IPS DF 6.9 (cell line): ENCODE measurements at places on chromosomes 11 and 22.

DNA sequence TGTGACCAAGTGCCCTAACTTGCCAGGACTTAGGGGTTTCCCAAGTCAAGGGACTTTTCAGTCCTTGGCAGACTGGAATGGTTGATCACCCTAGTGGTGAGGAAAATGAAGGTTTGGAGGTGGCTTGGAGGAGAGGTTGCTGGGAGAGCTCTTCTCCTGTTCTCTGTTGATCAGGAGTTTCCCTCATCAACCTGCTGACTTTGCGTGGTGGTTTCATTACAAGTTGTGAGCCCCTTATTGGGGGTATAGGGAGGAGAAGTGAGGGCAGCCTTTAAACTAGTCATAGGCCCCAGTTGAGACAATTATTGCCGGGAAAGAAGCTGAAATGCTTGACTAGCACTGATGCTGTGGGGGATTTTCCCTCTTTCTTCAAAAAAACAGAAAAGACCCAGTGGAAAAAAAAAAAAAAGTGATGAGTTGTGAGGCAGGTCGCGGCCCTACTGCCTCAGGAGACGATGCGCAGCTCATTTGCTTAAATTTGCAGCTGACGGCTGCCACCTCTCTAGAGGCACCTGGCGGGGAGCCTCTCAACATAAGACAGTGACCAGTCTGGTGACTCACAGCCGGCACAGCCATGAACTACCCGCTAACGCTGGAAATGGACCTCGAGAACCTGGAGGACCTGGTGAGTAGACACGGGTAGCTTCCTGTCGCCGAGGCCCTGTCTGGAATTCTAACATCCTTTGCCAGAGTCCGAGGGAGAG lies at the start of gene CXCR5:
CXCR5 (plus strand) TSS at position 525 of the 704 bp plus-strand sequence; CDS start at position 575, 50 bp downstream.
- DNase-seq, result no peak

- no peak for DNase-seq
These were observed 33.4 kb downstream of the AP2A2 start for GRCh38 chr11:959027-959426.

DNA sequence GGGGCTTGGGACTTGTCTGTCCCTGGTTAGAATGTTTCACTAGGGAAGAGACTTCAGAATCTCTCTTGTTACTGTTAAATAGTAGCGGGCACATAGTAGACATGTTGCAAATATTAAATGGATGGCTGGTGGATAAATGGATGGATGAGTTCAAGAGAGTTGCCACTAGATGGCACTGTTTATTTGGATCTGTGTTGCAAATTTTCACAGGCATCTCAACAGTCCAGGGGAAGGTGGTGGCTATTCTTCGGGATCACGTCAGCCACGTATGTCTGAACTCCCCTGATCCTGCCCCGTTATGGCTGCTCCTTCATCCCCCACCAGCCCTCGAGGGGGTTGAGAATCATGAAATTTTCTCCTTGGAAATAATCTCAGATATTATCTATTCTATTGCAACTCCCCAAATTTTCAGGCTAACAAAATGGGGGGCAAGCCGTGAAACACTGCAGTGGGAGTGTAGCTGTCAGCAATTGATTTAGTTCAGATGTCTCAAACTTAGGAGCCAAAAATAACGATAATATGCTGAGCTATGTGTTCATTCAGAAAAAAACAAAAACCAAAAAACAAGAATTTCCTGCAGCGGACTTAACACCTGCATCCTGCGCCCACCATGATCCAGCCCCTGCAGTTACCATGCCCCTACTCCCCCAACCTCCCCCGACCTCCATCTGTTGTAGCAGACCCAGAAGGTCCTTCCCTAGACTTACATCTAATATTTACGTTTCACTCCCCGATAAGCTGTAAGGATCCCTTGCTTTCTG lies 29.1 kb upstream of the BIRC3 start:
- peak; percentile 73 for DNase-seq

DNA sequence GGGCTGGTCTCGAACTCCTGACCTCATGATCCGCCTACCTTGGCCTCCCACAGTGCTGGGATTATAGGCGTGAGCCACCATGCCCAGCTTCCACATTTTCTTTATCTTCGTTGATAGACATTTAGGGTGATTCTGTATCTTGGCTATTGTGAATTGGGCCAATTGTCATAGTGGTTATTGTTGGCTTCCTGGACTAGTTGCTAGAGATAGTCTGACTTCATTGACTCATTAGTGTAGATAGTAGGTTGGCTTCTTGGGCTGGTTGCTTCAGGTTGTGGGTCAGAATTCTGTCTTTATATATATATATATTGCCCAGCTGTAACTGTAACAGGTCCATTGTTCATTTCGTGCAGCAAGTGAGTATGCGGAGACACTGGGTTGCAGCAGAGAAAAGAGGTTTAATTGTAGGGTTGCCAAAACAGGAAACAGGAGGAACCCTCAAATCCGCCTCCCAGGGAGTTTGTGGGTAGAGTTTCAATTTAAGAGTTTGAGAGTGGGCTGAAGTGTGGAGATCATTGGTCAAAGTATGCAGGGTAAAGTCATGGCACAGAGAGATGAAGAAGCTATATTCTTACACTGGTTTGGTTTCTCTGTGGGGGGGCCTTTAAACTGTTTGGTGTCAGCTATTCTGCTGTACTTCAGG lies 22.0 kb downstream of the ATG13 start:
- no peak for DNase-seq

GRCh38 chr11:47917599-47918369 lies 62.6 kb upstream of the PTPRJ start:
- no peak for DNase-seq

DNA sequence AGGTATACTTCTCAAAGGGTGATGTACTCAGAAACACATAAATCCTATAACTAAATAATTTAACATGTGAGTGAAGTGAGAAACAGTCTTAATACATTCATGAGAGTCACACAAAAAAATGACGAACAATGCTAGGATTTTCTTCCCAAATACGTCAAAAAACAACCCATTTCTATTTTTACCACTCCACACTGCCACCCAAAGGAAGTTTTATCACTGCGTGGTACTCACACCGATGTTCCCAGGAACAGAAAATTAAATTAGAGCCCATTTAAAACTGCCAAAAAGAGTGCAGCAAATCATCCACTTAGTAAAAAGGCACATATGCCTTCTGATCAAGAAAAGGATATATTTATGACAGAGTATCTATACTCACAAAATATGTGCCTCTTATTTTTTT lies 710.9 kb upstream of the FAT3 start:
- DNase-seq, result no peak

DNA sequence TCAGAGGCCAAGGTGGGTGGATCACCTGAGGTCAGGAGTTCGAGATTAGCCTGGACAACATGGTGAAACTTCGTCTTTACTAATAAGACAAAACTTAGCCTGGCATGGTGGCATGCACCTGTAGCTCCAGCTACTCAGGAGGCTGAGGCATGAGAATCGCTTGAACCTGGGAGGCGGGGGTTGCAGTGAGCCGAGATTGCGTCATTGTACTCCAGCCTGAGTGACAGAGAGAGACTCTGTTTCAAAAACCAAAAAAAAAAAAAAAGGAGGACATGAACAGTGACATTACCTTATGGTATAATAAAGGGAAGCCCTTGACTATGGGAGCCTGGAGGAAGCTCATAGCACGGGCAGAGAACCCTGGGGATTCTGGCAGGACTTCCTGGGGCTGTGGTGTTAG lies 16.5 kb upstream of the PLEKHB1 start:
- DNase-seq, result no peak

GRCh38 chr11:126461996-126462395 lies 106.5 kb downstream of the ST3GAL4 start:
- no peak for DNase-seq
